NCI-H146 (cell line): ENCODE measurements at places on chromosomes 13 and 19.

DNA sequence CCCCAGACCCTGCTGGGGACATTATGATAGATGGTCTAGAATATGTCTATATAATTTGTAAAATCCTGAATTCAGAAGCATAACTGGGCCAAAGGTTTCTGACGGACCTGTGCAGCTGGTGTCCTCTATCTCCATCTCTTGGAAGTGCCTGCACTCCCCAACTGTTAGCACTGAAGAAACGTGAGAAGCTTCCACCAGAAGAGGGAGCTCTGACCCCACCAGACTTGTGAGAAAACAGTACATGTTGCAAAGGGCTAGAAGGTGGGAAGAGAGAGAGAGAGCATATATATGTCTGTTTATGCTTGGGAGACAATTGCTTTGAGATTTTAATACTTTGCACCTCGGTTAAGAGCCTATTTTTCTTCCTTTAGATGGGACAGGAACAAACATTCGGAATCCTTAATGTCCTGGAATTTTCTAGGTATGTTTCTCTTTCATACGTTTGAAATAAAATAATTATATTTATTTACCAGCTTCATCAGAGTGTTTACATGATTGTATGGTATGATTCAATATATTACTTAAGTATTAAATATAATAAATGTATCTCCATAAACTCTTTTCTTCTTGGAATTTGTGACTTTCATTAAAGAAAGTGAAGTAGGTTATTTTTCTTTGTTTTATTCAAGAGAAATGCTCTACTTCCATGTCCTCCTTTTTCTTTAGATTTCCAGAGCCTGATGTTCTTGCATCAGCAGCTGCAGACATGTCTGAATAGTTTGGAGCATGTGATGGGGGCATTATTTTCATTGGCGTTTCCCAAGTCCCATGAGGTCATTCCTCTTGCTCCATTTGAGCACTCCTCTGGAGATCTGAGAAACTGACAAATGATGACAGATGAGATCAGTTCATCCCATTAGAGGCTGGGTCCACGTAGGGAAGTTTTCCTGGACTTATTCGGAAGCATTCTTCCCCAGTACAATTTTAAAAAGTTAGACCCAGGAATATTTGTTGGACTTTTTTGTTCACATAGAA, 202.9 kb downstream of the ATP8A2 start:
- DNase-seq, result peak; percentile 77

GRCh38 chr13:66576381-66576780, 653.8 kb downstream of the PCDH9 start:
- no peak for DNase-seq

DNA sequence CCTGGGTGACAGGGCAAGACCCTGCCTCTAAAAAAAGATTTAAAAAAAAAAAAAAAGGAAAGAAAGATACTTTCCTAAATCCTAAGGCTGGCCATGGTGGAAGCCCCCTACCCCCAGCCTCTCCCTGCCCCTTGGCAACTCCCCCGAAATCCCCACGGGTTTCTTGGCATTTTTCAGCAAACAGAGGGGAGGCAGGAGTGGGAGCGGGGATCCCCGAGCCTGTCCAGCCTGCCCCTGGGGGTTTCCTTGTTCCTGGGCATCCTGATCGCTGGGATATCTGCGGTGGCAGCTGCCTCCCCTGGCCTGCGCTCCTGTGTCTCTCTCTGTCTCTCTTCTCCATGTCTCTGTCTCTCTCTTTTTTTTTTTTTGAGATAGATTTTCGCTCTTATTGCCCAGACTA, 3.4 kb upstream of the EBI3 start:
- no peak for DNase-seq

- no peak for DNase-seq
These were observed 263.3 kb downstream of the COG6 start for GRCh38 chr13:39918620-39919236.

GRCh38 chr13:24249624-24250023, 59.8 kb upstream of the C1QTNF9 start:
- DNase-seq, result no peak

DNA sequence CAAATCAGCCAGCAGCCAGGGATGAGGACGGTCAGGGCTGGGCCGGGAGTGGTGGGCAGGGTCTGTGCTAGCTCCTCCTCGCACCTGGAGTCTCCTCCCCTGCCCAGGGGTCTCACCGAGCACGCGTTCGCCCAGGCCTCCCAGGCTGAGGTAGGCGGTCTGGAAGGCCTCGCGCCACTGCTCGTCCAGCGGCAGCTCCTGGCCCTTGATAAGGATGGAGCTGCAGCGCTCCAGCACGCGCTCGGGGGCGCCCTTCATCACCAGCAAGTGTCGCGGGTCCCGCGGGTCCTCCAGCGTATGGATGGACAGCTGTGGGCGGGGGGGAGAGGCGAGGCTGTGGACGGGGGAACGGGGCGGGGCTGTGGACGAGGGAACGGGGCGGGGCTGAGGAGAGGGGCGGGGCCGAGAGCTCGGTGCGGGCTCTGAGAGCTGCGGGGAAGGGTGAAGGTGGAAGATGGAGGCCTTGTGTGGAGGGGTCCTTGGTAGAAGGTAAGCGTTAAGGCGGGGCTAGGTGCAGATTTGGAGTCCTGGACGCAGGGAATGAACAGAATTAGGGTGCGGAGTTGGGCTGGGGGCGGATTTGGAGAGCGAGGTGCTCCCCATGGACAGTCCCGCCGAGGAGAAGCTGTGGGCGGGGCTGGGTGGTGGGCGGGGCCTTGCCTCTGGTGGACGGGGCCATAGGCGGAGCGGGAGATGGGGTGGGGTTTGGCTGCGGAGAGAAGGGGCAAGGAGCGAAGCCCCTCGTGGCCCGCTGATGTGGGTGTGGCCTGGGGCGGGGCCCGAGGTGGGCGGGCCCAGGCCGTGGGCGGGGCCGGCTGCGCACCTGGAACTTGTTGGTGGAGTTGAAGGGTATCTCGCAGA, 5.7 kb downstream of the ATP4A start:
- DNase-seq, result peak; percentile 82

GRCh38 chr13:41813426-41813825, 147.5 kb downstream of the VWA8 start:
- no peak for DNase-seq

- DNase-seq, result peak; percentile 40
These were observed 351.3 kb downstream of the DACH1 start for GRCh38 chr13:71515744-71516038.

DNA sequence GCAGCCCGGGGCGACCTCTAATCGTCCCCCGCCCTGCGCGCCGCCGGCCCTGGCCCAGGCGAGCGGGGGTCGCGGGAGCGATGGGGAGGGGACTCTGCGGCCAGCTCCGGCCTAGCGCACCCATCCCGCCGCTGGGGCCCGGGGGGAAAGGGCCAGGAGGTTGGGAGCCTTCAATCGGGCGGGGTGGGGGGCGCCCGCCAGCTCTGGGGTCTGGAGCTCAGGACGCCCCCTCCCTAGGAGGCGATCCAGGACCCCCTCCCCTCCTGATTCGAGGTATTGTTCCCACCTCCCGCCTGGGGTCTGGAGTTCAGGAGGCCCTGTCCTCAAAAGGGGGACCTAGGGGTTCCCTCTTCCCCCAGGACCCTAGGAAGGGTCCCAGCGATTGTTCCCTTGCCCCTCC, 430 bp downstream of the ZNF358 start:
- no peak for DNase-seq

DNA sequence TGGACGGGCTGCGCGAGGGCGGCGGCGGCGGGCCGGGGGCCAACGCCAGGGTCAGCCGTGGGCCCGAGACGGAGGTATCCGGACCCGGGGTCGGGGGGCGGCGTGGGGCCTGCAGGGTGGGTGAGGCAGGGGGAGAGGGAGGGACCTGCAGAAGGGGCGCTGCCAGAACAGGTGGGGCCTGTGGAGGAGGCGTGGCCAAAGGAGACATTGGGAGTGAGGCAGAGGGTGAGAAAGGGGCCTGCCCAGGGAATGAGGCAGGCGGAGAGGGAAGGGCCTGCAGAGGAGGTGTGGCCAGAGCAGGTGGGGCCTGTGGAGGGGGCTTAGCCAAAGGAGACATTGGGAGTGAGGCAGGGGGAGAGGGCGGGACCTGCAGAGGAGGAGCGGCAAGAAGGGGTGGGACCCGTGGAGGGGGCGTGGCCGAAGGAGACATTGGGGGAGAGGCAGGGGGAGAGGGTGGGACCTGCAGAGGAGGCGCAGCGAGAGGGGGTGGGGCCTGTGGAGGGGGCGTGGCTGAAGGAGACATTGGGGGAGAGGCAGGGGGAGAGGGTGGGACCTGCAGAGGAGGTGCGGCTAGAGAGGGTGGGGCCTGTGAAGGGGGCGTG, 4.2 kb downstream of the PRR36 start:
- DNase-seq, result no peak

DNA sequence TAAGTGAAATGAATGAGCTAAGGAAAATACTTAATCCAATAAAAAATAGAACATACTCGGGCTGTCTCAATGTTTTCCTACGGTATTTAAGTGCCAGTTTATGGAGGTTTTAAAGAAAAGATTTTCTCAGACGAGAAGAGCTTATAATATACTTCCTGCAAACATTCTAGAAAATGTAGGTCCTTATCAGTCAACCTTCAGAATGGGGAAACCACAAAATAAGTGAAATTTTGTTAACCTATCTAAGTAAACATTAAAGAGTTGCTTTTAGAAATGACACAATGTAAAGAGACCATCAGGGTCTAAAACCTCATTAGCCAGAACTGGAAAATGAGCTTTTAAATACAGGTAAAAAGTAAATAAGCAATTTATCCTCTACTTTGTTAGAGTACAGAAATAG, 12.1 kb downstream of the MIR17HG start:
- DNase-seq, result no peak

DNA sequence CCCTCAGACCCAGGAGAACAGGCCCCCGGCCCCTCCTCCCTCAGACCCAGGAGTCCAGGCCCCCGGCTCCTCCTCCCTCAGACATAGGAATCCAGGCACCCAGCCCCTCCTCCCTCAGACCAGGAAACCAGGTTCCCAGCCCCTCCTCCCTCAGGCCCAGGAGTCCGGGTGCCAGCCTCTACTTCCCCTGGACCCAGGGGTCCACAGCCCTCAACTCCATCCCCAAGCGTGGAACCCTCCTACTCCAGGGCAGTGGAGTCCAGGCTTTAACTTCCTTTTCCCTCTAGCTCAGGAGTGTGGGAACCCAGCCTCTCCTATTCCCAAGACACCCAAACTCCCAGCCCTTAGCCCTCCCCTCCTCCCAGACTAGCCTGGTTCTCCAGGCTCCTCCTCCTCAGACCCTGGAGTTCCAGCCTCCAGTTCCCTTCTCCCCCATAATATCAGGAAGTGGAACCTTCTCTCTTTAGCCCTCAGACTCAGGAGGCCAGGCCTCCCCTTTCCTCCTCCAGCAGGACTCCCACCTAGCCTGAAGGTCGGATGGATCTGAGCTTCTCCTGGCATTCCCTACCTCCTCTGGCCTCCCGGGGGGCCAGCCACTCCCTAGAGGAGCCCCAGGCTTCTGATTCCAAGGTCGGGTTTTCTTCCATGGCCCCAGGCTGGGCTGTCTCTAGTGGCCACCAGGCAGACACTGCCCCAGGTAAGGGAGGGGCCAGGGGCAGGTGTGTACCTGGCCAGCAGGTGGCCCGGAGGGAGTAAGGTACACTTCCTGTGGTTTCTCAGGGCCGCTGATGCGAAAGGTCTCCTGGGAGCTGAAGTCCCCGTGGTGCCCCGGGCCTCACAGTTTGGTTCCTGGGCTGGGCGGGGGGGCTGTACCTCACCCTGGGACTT, at the start of gene TMC4:
Gene TMC4, minus strand, starts transcription at position 690 of the 888 bp plus-strand sequence. Its CDS starts 43 bp downstream, at position 647.
- peak; percentile 94 for DNase-seq

DNA sequence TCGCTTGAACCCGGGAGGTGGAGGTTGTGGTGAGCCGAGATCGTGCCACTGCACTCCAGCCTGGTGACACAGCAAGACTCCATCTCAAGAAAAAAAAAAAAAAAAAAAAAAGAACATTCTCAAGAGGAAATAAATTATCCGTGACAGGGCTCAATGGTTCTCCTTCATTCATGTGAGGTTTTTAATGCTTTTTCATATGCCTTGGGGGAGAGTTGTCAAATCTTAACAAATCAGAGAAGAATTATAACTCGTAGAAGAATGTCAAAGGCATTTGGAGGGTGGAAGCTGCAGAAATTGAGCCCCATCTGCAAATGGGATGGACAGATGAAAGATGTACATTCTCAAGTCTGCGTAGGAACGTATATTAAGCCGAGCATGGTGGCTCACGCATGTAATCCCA, 34.9 kb upstream of the HOMER3 start:
- no peak for DNase-seq

- DNase-seq, result no peak
These were observed 87.3 kb downstream of the FNDC3A start for GRCh38 chr13:49063011-49063410.

- DNase-seq, result no peak
These were observed 164.4 kb downstream of the TM9SF2 start for GRCh38 chr13:99665711-99666110.

- DNase-seq, result no peak
These were observed 75.8 kb upstream of the MAB21L1 start for GRCh38 chr13:35552172-35552844.

GRCh38 chr19:8208119-8208921, 850 bp upstream of the CERS4 start:
- no peak for DNase-seq

- no peak for DNase-seq
These were observed 78.5 kb upstream of the NBEA start for GRCh38 chr13:34863360-34864135.

GRCh38 chr13:34634448-34634847, 307.6 kb upstream of the NBEA start:
- no peak for DNase-seq

GRCh38 chr19:45789035-45789786, 3.4 kb downstream of the DMWD start:
- DNase-seq, result no peak

- no peak for DNase-seq
These were observed 63.2 kb downstream of the RAB20 start for GRCh38 chr13:110498327-110498726.

DNA sequence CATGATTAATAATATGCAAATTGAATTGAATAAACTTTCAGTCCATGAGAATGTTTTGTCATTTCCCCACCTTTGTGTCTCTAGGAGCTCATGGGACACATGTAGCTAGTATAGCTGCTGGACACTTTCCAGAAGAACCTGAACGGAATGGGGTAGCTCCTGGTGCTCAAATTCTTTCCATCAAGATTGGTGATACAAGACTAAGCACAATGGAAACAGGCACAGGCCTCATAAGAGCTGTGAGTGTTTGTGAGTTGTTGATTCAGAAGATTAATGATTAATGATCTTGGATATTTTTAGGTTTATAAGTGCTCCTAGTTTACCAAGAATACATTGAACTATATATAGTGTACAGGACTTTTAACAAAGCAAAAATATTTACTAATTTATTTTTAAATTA, 30.1 kb downstream of the TPP2 start:
- DNase-seq, result no peak
